ENCODE measurements at places on chromosomes 2 and 18.

DNA sequence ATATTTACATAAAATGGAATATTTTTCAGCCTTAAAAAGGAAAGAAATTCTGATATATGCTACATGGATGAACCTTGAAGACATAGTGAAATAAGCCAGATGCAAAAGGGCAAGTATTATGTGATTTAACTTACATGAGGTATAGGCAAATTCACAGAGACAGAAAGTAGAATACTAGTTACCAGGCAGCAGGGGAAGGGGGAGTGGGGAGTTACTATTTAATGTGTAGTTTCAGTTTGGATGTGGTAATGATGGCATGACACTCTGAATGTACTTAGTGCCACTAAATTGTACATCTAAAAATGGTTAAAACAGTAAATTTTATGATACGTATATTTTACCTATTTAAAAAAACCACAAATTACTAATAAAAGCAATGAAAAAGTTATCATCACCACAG is 12.1 kb downstream of the METTL4 start:
- no peak for DNase-seq

DNA sequence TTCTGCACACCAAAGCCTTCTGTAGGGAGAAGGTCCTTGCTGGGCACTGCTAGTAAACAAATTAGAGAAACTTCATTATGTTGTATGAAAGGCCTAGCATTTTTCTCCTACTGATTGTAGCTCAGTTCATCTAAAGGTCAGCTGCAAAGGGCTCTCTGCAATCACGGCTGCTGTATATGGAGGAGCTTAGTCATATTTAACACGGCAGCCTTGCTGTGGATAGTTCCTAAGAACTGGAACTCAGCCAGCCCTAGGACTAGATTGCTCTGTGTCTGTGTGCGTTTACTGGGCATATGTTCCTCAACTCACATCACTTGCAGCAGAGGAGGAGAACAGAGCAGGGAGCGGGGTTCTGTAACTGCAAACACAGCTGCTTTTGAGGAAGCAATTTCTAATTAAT is 1103.9 kb upstream of the KLHL29 start:
- no peak for DNase-seq

GRCh38 chr18:22521026-22521707 is 103.5 kb upstream of the CTAGE1 start:
- DNase-seq = no peak

- DNase-seq = no peak
These were observed 160.8 kb downstream of the PRPF40A start for GRCh38 chr2:152556506-152556905.

DNA sequence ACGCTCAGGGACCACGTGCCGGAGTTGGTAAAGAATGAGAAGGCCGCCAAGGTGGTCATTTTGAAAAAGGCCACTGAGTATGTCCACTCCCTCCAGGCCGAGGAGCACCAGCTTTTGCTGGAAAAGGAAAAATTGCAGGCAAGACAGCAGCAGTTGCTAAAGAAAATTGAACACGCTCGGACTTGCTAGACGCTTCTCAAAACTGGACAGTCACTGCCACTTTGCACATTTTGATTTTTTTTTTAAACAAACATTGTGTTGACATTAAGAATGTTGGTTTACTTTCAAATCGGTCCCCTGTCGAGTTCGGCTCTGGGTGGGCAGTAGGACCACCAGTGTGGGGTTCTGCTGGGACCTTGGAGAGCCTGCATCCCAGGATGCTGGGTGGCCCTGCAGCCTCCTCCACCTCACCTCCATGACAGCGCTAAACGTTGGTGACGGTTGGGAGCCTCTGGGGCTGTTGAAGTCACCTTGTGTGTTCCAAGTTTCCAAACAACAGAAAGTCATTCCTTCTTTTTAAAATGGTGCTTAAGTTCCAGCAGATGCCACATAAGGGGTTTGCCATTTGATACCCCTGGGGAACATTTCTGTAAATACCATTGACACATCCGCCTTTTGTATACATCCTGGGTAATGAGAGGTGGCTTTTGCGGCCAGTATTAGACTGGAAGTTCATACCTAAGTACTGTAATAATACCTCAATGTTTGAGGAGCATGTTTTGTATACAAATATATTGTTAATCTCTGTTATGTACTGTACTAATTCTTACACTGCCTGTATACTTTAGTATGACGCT is 5.8 kb downstream of the MYCN start:
- no peak for DNase-seq

- no peak for DNase-seq
These were observed 180.8 kb downstream of the MBD2 start for GRCh38 chr18:54043484-54044251.

DNA sequence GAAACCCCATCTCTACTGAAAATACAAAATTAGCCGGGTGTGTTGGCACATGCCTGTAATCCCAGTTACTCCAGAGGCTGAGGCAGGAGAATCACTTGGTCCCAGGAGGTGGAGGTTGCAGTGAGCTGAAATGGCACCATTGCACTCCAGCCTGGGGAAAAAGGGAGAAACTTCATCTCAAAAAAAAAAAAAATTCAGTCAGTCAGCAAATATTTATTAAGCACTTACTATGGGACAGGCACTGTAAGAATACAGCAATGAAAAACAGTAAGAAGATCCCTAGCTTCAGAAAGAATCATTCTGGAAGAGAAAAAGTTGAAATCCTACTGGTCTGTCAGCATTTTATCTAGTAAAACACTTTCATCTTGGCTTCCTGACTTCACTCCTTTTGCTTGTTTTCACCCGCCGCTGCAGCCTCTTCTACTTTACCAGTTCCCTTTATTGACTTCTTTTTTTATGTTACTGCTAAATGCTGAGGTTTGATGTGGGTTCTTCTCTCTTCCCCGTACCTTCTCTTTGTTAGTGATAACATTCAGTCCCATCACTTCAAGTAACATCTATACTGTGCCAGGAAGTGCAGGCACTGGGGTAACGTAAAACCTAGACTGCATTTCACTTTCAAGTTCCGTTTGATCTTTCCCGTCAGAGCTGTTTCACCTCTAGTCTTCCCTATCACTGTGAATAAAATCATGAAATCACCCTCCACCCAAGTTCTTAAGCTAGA is 10.8 kb upstream of the TAF4B start:
- DNase-seq = peak; percentile 73

GRCh38 chr2:234324116-234324515 is 172.8 kb downstream of the ARL4C start:
- no peak for DNase-seq

GRCh38 chr2:36663851-36664695 is 32.4 kb upstream of the VIT start:
- DNase-seq = peak; percentile 35

- DNase-seq = no peak
These were observed 18.4 kb downstream of the SH2D6 start for GRCh38 chr2:85436836-85437487.

GRCh38 chr2:168773719-168774521 is 28.5 kb upstream of the NOSTRIN start:
- peak; percentile 49 for DNase-seq

GRCh38 chr18:77110400-77110799 is 22.2 kb downstream of the MBP start:
- no peak for DNase-seq

GRCh38 chr18:48827291-48828193 is 123.2 kb downstream of the SMAD7 start:
- no peak for DNase-seq

GRCh38 chr18:51044928-51045585 is 15.0 kb downstream of the SMAD4 start:
- DNase-seq = no peak

GRCh38 chr2:201466050-201466675 is 14.6 kb downstream of the STRADB start:
- no peak for DNase-seq

DNA sequence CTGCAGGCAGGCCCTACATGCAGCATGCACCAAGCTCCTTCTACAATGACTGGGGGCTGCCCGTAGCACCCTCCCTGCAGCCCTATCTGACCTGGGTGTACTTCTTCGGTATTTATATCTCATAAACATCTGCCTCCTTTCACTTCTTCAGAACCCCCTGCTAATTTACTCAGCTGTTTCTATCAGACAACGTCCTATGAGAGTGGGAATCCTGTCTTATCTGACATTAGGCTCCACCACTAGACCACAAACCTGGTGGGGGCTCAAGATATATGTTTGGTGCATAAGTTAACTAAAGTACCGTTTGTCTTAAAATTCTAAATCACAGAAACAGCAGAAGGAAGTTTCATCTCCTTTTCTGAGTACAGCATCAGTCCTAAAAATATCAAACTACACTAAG is 10.6 kb downstream of the HSBP1L1 start:
- DNase-seq = no peak

DNA sequence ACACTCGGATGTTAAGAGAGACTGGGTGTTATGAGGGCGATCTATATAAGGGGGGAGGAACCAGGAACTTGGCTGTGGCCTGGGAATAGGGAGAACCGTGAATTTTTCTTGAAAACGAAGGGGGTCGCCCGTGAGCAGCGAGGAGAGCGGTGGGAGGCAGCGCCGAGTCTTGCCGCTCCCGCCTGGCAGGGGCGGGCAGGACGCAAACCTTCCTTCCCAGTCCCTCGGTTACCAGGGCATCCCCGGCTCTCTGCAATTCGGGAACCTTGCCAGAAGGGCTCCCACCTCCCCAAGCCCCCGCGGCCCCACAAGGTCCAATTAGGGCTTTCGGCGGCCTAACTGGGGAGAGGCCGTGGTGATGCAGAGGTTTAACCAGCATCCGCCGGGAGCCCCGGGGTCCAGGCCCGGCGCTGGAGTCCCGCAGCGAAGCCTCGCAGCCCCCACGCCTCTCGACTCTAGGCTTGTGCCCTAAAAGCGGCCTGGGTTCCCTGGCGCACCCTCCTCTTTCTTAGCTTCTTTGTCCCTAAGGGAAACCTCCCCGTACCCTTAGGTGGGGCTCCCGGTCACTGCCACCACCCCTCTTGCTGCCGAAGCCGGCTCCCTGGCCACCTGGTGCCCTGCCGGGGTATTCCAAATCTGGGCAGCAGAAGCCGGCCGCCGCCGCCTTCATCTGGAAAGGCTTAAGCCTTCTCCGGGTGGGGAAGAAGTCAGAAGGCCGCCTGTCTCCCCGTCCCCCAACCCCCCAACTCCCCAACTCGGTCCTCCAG is 680 bp upstream of the FHOD3 start:
- no peak for DNase-seq

DNA sequence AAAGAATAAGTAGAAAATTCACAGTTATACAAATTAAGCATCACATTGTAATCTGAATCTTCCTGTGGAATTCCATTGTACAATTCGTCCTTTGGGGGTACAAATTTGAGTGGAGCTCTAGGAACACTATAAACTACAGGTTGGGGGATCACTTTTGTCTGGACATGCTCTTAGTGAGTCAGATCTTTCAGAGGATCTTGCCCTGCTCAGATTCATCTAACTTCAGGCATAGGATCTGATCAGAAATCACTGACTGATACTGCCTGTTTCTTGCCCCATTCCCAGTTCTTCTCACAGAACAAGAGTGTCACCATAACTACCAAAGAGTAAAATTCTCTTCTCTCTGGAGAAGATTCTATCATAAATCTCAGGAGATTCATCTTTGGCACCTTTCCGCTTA is 10.7 kb upstream of the VSNL1 start:
- DNase-seq = no peak

DNA sequence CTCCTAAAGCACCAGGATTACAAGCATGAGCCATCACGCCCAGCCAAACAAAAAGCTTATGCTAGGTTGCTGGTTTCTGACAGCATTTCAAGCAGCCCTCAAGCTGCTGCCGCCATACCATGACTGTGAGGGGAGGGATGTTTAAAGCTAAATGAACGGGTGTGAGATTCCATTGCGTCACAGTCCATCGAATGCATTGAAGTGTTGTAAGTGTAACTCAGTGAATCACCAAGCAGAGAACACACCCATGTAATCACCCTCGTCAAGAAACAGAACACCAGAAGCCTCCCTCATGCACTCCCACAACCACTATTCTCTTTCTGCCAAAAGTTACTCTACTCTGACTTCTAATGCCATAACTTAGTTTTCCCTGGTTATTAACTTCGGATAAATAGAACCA is 32.8 kb upstream of the MC5R start:
- no peak for DNase-seq

DNA sequence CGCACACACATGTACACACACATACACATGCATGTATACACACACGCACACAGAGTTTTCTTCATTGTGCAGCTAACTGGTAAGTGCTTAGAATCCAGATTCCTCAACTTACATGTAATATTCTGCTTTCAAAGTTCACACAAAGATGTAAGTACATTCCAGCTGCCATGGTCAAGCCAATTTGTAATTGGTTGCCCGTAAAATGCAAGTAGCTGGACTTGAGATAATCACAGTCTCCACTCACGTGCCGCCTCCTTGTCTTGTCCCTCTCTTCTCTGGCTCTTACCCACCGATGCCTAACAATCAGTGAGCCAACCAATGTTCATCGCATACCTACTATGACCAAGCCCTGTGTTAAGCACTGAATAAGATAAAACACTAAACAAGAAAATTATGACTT is 77.8 kb downstream of the SOCS6 start:
- no peak for DNase-seq

DNA sequence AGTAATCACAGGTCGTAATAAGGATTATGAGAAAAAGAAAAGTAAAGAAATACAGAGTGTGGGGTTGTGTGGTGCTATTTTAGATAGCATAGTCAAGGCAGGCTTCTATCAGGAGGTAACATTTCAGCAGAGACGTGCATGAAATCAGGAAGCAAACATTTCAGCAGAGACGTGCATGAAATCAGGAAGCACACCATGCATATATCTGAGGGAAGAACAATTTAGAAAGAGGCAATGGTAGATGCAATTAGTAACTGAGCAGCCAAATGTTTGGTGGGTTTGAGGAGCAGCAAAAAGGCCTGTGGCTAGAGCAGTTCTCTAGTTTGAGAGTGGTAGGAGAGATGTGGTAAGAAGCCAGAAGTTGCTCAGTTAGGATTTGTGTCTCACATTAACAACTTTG is 713.7 kb downstream of the ADCYAP1 start:
- DNase-seq = no peak

Data from activated CD4-positive, alpha-beta T cell treated with anti-CD3 and anti-CD28 coated beads, Interleukin-2, amount 10 ng/mL, durations not matched to agents 7 days and 5 days (primary cell).